ENCODE measurements at places on chromosomes 3 and 15.

DNA sequence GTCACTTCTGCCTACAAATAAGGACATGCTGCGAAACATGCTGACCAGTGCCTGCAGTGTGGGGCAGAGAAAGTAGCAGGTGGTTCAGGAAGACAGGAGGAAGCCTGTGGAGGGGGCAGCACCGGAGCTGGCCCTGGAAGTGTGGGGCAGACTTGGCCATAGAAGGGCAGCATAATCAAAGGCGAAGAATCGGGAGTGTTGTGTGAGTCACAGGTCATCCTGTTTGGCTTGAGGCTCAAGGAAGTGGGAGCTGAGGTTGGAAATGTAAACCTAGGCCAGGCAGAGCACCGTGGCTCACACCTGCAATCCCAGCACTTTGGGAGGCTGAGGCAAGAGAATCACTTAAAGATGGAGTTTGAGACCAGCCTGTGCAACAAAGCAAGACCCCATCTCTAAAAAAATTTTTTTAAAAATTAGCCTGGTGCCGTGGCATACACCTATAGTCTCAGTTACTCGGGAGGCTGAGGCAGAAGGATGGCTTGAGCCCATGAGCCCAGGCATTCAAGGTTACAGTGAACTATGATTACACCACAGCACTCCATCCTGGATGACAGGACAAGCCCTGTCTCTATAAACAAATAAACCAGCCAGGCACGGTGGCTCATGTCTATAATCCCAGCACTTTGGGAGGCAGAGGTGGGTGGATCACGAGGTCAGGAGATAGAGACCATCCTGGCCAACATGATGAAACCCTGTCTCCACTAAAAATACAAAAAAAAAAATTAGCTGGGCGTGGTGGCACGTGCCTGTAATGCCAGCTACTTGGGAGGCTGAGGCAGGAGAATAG lies 54.0 kb downstream of the FAM43A start:
- peak; percentile 76 for DNase-seq

DNA sequence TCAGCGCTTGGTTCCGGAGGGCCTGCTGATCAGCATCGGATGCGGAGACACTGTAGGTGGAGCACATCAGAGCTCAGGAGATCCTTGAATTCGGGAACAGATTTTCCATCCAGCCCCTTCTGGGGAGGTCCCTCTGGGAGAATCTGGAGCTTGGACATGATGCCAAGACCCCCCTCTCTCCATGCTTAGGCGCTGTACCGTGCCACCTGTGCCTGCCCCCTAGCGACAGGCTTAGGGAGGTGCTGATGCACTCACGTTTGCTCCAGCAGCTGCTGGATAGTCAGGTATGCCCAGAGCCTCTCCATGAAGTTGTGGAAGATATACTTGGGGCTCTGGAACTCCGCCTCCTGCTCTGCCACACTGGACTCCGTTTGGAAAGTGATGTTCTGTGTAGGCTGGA lies 9.7 kb downstream of the ITIH4 start:
- DNase-seq = peak; percentile 53

- DNase-seq = peak; percentile 62
Observed at GRCh38 chr3:196501316-196502044, 2.1 kb downstream of the RNF168 start.

DNA sequence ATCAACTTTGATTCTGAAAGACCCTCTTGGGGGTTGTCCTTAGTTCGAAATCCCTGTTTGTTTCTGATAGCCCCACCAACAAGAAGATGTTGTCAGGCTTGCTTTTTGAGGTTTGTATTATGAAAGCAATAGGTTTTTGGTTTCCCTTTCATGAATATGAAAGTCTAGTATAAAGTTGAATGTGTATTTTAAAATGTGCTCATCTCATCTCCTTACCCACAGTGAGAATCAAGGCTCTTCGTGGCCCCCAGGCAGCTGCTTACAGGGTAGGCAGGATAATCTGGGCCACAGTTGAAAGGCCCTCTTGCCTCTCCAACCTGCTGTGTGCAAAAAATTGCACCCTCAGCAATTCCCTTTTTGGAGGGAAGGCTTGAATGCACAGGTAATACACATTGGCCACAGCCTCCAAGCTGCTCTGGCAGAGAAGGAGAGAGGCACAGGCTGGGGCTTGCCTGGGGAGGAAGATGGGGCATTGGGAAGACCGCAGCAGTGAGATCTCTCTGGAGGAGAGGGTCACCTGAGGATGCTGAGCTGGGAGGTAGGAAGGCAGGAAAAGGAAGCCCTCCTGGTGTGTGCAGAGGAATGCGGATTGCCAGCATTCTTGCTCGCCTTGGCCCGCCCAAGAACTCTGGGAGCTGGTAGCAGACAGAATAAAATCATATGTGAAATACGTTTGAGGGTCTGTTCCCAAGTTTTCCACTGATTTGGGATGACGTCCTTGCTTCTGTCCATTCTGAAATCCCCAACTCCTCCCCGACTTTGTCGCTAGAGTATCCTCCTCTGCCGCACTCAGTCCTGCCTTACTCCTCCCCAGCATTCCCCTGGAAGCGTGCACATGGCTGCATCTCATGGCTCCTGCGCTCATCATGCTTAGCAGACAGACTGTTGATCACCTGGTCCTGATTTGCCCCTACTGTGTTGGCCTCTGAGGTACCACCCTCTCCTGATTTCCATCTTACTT lies 196.4 kb downstream of the RPLP1 start:
- no peak for DNase-seq

DNA sequence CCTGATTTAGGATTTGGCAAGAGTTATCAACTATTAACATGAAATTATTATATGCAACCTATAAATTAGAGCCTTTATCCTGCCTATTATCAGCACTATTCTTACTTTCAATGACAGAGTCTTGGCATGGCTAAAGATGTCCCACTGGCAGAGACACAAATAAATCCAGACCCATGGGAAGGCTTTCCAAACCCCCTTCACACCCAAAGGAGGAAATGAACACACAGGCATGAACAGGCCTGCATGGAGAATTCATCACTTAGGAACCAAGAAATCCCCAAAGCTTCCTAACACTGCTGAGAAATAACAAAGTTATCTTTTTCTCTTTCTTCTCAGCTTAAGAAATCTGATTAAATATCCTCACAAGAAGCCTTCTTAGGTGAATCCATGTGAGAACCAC lies 213.9 kb downstream of the OCA2 start:
- DNase-seq = no peak

Measured in PC-3 (cell line).